Right lung (tissue), 10 donors: ENCODE measurements at places on chromosomes 6 and 20.

- no peak for DNase-seq
Measured at GRCh38 chr6:159390381-159390780, 221.2 kb downstream of the FNDC1 start.

GRCh38 chr20:12555369-12555768, 453.4 kb upstream of the SPTLC3 start:
- no peak for DNase-seq

DNA sequence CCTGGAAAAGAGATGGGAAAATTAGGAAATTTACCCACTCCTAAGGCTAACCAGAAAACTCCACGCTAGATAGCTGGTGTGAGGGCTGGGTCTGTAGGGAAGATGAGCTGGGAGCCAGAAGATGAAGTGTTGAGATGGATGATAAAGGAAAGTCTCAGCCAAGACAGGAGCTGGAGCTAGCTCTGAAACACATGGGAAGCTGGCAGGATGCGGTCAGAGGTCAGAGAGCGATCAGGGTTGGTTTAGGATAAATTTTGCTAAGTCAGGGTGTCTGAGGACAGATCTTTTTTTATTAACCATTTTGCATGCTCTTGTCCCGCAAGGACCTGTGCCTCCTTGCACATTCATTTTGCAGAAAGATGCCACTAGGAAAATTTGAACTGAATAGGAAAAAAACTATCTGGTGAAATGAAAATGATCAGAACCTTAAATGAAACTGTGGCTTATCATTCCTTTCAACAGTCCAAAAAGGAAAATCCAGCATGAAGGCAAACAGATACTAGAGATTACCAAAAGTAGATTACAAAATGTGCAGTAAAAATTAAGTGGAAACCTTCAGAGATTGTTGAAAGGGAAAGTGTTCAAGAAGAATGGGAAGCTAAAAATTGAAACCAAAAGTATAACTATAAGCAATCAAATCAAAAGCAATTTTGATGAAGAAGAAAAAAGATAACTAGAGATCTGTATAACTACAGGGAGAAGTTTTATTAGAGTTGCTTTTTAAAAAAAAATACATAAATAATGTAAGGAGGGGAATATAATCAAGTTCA, 10.7 kb upstream of the EDN1 start:
- DNase-seq, result no peak

DNA sequence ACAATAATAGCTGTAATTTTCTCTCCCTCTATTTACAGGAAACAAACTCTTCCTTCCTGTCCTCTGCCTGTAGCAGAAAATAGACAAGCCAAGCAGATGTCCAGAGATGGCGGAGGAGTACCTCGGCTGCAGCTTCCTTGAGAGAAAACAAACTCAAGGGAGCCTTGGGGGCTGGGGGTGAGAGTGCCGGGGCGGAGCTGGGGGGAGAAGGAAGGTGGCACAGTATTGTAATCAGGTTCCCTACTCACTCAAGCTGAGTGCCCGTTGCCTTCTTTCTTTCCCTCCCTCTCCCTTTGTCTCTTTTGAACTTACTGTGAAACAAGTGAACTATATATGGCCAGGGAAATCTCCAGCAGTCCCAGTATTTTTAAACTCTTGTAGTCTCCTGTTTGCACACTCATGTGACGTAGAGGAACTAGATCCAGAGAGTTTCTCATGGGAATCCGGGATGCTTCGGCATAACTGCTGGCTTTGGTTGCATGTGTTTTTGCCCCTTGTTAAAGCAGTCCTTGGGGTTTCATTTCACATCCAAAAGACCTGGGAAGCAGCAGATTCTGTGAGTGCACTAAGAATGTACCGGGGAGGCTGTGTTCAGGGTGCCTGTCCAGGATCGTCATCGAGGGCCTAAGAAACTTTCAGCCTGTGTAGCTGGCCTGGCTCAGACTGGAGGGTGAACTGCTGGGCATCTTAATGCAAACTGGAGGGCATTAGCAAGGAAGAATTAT, 44.6 kb upstream of the HDDC2 start:
- DNase-seq, result no peak

DNA sequence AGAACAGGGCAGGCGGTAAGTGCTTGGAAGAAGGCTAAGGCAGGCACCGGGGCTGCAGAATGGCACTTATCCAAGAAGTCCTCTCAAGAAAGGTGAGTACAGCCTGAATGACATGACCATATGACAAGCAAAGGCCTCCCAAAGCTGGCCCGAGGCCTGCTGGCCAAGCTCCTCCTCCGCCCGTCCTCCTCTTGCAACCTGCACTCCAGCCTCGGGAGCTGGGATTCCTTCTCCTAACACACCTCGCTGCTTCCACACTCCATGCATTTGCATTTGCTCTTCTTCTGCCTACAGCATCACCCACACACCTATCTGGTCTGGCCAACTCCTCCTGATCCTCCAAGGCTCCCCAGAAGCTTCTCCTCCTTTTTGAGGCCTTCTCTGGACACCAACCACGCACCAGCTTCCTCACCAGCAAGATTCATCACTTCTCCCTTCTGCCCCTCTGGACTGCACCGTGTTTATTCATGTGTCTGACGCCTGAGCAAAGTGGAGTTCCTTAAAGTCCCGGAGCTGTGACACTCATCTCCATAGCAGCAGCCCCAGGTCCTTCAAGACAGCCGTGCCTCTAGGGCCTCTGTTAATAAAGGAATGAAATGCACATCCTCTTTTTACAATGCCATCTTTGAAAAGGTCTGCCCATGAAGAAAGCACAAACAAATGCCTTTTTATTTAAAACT, 32.3 kb downstream of the CNKSR3 start:
- peak; percentile 44 for DNase-seq

DNA sequence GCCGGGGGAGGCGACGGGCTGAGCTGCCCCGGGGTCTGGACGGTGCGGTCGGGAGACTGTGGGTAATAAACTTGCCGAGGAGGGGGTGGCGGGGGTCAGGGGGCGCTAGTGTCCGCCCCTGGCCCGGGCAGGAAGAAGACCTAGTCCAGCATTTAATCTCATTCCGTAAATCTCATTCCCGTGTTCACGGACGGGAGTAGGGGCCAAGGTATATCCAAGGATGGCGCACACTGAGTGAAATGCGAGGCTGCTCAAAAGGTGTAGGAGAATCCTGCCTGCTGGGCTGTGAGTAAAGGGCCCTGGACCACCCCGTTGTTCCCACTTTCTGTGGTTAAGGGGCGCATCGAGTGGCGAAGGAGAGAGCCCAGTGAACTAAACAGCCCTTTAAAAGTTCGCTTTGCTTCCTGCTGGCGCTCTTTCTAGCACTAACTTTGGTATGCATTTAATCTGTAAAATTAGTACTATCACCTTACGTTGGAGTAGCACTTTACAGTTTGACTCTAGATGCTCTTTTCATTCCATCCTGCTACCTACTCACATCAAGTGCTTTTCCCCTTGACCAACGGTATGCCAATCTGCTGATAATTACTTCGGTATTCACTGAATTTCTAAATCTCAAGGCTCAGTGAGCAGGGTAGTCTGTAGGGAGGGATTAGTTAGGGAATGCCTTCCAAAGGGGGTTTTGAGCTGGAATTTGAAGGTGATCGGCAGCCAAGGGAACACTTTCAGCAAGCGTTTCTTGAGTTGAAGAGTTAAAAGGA, 730 bp downstream of the PARD6B start:
- no peak for DNase-seq

DNA sequence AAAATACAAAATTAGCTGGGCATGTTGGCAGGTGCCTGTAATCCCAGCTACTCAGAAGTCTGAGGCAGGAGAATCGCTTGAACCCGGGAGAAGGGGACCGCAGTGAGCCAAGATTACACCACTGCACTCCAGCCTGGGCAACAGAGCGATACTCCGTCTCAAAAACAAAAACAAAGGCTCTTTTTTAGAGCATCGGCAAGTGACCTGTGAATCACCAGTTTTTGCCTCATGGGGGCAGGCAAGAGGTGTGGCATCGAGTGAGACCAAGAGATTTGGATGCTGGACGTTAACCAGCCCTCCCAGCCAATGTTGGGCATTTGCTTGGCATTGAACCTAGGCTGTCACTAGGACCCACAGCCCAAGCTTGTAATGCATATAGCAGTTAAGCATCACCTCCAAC, 14.6 kb upstream of the CDK5RAP1 start:
- DNase-seq, result no peak

DNA sequence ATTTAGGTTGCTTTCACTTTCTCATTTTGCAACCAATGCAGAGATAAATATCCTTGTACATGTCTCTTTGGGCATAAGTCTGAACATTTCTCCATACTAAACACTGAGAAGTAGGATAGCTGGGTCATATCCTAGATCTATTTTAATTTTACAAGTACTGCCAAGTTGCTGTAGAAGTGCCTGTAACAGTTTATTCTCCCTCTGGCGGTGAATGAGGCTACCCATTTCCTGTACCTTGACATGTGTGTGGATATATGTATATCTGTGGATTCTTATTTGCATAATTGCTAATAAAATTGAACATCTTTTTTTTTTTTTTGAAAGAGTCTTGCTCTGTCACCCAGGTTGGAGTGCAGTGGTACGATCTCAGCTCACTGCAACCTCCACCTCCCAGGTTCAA, 48.0 kb upstream of the PNRC1 start:
- no peak for DNase-seq

DNA sequence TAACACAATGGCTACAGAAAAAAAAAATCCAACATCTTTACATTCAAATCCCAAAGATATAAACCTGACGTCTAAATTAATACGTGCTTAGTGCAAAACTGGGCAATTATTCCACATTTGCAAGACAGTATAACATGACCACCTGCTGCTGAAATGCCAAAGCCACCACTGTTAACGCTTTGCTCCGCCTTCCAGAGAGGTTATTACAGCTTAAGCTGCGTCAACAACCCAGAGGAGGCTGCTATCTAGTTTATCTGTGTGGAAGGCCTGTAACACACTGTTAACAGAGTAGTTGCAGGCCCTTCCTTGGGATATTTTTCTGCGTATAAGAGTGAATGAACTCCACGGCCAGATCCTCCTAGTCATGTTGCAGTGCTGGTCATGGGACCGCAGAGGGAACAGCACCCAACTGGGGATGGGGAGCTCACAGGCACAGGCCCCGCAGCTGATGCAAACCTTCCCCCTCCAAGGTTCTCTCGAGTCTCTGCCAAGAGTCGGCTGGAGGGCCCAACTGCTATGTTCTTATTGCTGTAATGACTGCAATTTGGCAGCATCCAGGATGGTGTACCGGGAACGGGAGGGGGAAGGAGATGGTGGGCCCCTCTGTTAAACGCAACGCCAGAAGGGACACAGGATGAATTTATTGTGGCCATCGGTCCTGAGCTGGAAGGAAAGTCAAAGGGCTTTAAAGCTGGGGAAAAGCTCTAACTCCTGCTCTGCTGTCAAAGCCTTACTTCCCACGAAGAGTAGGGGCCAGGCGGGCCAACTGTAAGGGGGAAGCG, 993 bp upstream of the NCOA7 start:
- no peak for DNase-seq

- DNase-seq, result peak; percentile 28
Measured at GRCh38 chr6:7419065-7419464, 29.5 kb downstream of the RIOK1 start.

DNA sequence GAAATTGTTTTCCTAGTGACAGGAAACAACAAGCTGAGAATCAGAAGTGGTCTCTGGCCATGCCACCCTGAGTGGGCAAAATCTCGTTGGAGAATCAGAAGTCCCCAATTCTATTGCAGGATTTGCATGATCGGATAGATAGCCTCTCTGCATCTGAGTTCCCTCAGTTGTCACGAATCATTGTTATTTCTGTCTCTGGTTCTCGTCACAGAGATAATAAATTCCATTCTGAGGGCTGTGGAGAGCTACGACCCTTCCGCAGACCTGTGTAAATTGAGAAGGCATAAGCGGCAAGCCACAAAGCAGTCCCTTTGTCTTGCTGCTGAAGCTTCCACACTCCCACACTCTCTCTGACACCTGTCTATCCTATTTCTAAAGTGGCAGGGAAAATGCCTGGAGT, 102.4 kb upstream of the CNR1 start:
- DNase-seq, result no peak

DNA sequence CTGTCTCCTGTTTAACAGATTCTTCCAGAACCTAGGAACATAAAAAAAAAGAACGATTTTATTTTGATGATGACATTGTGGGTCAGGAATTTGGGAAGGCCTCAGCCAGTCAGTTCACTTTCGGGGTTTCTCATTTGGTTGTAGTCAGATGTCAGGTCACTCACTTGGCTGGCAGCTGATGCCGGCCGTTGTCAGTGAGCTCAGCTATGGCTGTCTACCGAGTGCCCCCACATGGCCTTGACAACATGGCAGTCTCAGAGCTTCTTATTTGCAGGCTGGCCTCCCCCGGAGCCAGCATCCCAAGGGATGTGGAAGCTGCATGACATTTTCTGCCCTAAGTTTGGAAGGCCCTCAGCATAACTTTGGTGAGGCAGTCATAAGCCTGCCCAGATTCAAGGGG, 11.5 kb downstream of the RNF217 start:
- no peak for DNase-seq

GRCh38 chr20:1879934-1880333, 15.3 kb upstream of the SIRPA start:
- no peak for DNase-seq

GRCh38 chr20:58310291-58310782, 822 bp downstream of the RAB22A start:
- no peak for DNase-seq

DNA sequence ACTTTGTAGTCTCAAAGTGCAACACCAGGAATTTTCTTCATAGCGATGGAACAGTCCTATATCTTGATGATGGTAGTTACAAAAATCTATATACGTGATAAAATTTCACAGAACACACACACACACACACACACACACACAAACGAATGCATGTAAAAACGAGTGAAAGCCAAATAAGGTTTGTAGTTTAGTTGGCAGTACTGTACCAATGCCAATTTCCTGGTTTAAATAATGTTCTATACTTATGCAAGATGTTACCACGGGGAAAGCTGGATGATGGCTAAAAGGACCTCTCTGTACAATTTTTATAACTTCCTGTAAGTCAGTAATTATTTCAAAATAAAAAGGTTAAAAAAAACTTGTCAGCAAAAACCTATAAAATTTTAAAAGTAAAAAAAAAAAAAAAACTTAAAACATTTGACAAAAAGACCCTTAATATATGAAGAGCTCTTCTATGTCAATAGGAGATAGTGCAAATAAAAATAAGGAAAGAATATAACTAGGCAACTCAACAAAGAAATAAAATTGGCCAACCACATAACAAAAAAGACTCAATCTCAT, 37.6 kb downstream of the PDSS2 start:
- DNase-seq, result no peak
